ENCODE measurements at places on chromosomes 5 and 9.

DNA sequence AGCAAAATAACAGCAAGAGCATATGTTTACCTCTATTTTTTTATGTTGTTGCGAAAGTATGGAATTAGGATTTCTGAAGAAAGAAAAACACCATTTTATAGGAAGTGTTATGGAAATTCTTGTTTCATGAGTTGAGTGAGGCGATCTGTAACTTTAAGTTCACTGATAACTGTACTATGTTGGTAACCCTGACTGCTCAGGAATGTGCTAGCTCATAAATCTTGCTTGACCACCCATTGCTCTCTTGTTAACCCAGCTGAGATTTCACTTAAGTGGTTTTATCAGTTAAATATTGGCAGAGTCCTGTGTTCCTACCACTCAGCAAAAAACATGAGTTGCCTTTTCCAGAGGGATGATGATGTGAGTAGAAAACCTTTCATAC is 91.1 kb upstream of the STARD4 start:
- no peak for DNase-seq

- DNase-seq: no peak
Observed at GRCh38 chr5:171623551-171624097, 162.0 kb upstream of the SMIM23 start.

DNA sequence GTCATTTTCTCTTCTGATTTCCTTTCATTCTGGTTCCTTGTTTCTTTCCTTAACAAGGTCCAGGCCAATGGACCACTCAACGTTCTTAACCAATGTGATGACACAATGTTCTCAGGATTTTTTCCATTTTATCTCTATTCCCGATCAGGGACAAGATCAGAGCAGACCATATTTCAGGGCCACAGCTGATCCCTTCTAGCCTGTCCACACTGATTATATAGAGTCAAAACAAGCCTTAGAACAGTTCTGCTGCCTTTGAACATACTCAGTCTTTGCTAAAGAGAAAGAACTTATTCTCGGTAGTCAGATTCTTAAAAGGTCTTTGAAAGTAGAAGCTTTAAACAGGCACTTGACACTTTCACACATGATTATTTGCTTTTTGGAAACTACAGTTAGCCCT is 188.4 kb downstream of the ADAMTSL1 start:
- no peak for DNase-seq

GRCh38 chr9:22857316-22857715 is 410.7 kb downstream of the DMRTA1 start:
- no peak for DNase-seq

GRCh38 chr5:174717826-174718455 is 6.4 kb upstream of the MSX2 start:
- DNase-seq: no peak

DNA sequence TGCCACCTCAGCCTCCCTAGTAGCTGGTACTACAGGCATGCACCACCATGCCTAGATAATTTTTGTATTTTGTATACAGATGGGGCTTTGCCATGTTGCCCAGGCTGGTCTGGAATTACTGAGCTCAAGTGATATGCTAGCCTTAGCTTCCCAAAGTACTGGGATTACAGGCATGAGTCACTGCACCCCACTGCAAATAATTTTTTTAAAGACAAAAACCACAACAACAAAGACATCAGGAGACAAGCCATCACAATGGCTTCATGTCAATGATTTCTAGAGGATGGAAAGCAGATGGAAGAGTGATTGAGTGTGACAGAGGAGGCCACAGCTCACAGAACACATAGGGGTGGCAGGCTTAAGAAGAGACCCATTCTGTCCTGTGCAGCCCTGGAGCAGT is 97.9 kb upstream of the PCSK1 start:
- DNase-seq: no peak

DNA sequence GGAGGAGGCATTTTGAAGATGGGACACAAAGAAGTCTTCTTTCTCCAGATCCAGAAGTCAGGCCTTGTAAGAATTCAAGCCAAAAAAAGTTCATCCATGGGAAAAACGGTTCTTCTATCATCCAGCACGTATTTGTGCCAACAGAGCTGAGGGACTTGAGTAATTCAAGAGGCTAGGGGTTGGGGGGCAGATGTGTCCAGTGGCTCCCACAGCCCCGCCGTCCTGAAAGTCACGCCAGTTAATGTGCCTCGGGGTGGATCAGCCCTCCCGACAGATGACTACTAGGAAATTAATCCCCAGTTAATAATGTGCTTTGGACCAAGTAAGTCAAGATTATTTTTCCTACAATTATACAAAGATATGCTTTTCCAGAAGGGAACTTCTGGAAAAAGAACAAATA is 23.4 kb downstream of the NREP start:
- no peak for DNase-seq

DNA sequence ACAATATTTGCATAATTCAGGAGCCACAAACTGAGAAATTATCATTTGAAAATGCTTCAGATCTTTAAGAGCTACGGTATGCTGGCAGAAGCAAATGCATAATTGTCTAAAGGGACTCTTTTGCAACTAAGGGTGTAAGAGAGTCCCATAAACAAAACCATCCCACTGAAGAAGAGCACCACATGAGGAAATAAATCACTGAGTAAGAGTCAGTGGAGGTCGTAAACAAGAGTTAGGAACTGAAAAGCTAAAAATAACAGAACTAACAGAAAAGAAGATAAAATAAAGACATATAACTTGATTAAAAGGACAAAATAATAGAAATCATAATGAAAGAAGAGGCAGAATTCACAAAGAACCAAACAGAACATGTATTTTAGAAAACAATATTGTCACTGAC is 3.5 kb upstream of the SMC2 start:
- DNase-seq: no peak

DNA sequence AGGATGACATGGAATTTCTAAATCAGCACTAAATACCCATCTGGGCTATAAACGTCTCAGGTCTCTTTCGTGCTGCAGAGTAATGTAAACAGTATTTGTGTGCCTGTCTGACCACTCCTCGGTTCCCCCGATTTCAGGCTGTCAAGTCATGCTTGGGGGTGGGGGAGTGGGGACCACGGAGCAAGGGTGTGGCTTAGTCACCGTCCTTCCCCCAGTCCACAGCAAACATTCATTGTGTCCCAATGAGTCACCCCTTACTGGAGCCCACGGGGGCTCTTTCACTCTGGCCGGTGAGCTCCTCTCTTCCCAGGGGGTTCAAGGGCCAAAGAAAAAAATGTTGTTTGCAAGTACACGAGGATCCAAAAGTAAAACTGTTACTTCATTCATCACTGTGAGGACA is 72.4 kb upstream of the ICE1 start:
- no peak for DNase-seq

DNA sequence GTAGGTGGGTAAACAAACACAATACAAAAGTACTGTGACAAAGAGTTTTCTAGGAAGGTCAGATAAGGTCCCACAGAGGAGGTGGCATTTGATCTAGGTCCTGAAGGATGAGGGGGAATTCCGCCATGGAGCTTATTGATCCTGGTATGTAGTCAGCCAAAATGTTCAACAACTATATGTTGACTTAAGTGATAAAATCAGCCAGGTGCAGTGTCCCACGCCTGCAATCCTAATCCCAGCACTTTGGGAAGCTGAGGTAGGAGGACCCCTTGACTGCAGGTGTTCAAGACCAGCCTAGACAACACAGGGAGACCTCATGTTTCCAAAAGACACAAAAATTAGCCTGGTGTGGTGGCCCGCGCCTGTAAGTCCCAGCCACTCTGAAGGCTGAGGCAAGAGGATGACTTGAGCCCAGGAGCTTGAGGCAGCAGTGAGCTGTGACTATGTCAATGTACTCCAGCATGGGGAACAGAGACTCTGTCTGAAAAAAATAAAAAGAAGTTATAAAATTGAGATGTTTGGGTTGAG is 46.4 kb upstream of the PLIN2 start:
- no peak for DNase-seq

- no peak for DNase-seq
Observed at GRCh38 chr5:171776213-171776612, 9.4 kb upstream of the SMIM23 start.

GRCh38 chr9:126561582-126561981 is 52.1 kb upstream of the LMX1B start:
- DNase-seq: no peak

DNA sequence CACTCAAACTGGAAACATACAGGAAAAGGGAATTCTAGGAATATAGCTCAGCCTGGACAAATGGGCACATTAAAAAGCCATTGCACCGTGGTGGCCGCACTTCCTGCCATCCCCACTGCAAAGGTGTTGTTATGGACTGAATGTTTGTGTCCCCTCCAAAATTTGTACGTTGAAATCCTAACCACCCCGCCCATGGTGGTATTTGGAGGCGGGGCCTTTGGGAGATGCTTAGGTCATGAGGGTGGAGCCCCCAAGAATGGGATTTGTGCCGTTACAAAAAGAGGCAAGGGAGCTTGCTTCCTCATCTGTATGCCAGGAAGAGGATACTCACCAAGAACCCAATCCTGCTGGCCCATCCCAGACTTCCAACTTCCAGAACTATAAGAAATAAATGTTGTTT is 1.1 kb upstream of the CMBL start:
- DNase-seq: no peak

GRCh38 chr9:35948901-35949318 is 9.0 kb downstream of the OR2S2 start:
- no peak for DNase-seq

DNA sequence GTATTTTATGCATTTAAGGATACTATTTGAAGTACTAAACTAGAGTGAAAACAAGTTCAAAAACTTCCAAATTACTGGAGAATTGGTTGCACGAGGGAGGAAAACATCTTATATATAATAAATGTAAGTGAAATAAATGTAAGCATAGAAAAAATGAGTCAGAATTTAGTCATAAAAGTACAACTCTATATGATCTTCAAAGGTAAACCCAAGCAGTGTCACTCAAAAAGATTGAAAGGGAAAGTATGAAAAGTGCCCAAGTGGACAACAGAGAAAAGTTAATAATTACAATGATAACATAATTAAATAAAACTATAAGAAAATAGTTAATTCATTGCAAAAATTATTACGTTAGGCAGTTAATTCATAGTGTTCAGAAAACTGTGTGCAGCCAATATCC is 2288.5 kb upstream of the C9orf72 start:
- DNase-seq: no peak

DNA sequence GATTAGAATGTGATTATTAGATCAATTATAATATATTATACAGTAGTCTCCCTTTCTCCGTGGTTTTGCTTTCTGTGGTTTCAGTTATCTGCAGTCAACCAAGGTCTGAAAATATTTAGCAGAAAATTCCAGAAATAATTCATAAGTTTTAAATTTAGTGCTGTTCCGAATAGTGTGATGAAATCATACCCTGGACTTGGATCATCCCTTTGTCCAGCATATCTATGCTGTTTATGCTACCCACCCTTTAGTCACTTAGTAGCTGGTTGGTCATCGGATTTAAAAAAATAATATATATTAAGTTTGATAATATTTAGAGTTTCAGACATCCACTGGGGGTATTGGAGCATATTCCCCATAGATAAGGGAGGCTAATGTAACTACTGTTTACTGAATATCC is 19.6 kb downstream of the RMI1 start:
- DNase-seq: no peak

DNA sequence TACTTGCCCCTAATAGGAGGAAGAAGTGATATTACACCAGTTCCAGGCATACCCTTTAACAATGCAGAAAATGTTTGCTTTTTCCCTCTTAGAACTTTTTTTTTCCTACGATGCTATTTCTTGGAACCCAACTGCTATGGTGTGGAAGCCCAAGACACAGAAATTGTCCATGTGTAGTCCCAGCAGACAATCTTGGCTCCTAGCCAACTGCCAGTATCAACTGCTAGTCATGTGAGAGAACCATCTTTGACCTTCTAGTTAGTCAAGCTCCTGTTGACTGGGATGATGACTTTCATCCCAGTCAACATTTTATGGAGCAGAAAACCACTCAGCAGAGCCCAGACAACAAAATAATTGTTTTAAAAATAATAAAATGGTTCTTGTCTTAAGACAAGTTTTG is 532.4 kb downstream of the TLR4 start:
- no peak for DNase-seq

GRCh38 chr5:59674763-59675162 is 218.8 kb downstream of the PDE4D start:
- DNase-seq: no peak

DNA sequence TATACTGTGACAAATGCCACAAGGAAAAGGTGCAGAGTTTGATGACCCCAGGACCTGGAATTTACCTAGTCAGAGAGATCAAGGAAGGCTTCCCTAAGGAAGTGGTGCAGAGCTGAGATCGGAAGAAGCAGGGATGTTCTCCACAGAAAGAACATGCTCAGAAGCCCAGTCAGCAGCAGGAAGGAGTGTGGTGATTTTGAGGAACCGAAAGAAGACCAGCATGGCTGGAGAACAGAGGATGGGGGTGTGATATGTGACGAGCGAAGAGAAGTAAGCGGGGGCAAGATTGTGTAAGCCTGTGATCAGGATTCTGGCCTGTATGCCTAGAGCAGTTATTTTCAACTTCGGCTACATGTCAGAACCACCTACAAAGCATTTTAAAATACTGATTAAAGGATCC is 18.7 kb upstream of the PIK3R1 start:
- peak; percentile 37 for DNase-seq

- DNase-seq: no peak
Observed at GRCh38 chr5:112646139-112646936, 91.3 kb upstream of the APC start.
